ENCODE measurements at places on chromosomes 6 and 20.

GRCh38 chr6:116380346-116380745 lies 9.6 kb downstream of the DSE start:
- no peak for DNase-seq

DNA sequence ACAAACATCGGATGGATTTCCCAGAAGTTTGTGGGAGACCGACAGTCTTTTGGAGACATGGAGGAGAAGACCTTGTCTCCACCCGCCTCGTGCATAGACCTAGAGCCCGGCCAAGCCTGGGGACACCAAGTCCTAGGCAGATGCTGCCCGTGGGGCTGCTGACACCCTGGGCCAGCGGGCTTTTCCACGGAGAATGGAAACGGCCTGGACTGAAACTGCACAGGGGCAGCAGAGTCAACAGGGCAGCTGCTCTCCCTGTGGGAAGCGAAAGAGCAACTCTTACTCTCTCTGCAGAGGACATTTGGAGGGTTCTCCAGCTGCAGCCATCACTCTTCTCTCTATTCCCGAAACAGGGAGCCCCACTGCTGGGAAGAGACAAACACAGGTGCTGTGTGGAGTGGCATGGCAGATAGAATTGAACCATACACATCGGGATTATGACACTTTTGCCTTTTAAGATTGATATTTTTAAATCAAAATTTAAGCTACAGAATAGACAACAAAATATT lies 401.2 kb downstream of the THBS2 start:
- DNase-seq = no peak

GRCh38 chr20:15267935-15268334 lies 930.5 kb upstream of the FLRT3 start:
- DNase-seq = no peak

DNA sequence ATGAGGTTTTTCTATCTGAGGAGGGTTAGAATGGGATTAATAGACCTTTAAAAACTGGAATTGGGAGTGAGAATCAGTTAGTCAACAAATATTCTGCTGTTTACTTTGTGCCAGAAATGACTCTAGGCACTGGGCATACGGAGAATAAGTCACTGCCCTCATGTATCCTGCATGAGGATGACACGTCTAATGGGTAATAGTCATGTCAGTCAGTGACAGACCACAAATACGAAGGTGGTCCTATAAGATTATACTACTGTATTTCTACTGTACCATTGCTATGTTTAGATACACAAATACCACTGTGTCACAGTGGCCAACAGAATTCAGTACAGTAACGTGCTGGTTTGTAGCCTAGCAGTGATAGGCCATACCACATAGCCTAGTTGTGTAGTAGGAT lies 30.7 kb downstream of the ZFAND3 start:
- DNase-seq = no peak

- no peak for DNase-seq
These were observed 292.5 kb upstream of the STXBP5 start for GRCh38 chr6:146911635-146912215.
